ENCODE measurements at places on chromosomes 5 and 9.

- DNase-seq: no peak
Observed at GRCh38 chr9:86868616-86869015, 78.7 kb downstream of the GAS1 start.

- DNase-seq: no peak
Observed at GRCh38 chr9:87063246-87063645, 115.9 kb upstream of the GAS1 start.

DNA sequence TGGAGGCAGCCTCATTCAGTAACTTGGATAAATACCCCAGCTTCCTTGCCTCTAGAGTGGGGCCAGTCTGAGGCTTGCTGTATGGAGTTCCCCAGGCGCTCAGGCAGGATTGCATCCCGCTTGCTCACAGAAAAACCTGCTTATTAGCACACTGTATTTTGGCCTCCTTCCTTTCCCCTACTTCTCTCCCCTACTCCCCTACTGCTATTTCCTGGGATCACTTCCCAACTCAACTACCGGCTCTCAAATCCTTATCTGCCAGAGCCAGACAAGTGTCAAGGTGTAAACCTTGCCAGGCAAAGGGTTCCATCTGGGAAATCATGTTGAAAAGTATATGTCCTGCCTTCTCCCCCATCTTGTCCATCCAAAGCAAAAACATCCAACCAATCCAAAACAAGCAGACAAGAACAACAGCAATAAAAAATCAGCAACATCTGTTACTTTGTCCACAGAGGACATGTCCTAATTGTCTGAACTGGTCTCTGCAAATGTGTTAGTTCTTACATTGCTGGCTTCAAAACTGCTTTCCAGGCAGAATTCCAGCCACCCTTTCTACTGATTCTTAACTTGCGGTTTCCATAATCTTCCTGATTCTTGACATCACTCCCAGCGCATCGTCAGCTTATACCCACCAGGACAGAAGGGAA is 164.1 kb upstream of the SEMA6A start:
- no peak for DNase-seq

DNA sequence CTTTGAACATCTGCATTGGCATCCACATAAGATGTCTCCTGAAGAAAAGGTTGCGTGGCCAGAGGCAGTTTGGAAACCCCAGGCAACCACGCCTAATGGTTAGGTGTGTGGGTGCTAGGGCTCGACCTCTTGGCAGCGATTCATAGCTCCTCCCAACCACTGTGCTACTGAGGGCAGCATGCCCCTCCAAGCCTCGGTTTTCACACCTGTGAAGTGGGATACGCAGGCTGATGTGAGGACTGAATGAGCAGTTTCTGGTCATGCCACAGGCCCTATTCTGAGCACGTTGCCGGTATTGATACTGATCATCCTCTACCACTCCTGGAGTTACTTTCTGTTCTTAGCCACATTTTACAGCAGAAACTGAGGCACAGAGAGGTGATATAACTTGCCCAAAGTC is 19.1 kb downstream of the NDST1 start:
- DNase-seq: no peak

- DNase-seq: no peak
Observed at GRCh38 chr5:36570301-36571095, 35.9 kb upstream of the SLC1A3 start.

- DNase-seq: no peak
Observed at GRCh38 chr9:121974421-121974820, 118.7 kb downstream of the TTLL11 start.

DNA sequence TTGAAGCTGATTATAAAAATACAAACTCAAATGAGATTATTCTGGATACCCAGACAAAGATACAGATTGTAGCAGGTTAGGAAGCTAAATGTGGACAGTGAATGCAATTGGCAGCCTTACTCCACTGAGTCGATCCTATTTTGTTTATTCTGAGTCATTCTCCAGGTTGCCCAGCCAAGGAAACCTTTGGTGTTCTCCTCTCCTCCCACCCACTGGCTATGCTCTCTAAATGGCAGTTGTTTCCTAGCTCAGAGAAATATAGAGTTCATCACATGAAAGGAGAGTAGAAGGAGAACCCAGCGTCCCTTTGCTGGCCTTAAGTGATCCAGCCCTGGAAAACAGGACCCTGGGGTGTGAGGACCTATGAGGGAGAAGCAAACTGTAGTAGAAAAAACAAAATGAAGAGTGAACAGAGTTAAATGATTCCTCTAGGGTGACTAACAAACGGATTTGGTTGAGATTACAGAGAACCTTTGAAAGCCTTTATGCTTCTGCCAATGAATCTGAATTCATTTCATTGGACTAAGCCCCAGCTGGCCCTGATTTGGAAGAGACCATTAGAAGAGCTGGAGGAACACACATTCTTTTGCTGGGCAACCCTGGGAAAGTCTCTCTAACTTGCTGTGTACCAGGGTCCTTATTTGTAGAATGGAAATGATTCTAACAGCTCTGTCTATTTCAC is 95.1 kb downstream of the BRINP1 start:
- DNase-seq: no peak

DNA sequence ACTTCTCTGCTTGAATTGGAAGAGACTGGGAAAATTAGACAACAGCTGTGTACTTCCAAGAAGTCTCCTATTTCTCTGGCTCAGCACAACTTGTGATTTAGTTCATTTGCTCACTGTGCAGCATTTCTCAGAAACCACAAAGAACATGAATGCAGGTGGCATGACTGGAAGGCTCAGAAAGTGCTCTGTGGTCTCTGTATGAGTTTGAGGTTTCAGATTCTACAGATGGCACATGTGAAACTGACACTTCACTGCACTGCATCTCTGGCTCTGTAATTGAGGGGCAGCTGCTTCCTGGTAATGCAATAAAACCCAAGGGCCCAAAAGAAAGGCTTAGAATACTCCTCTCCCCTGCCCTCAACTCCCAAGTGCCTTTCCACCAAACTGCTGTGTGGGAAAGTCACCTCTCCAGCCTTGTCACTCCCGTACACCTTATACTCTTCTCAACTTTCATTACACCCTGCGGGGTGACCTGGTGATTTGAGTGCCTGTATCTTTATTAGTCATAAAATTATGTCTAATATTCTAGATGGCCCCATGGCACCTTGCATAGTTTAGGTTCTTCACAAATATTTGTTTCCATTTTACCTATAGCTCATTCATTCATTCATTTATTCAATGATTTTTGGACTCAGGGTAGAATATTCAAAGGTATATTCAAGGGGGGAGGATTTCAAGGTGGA is 82.5 kb downstream of the ESM1 start:
- DNase-seq: no peak

All from ascending aorta (tissue), 2 donors.